ENCODE measurements at places on chromosomes 1 and 21.

GRCh38 chr1:157969697-157970485 lies 23.6 kb upstream of the KIRREL1 start:
- no peak for DNase-seq

DNA sequence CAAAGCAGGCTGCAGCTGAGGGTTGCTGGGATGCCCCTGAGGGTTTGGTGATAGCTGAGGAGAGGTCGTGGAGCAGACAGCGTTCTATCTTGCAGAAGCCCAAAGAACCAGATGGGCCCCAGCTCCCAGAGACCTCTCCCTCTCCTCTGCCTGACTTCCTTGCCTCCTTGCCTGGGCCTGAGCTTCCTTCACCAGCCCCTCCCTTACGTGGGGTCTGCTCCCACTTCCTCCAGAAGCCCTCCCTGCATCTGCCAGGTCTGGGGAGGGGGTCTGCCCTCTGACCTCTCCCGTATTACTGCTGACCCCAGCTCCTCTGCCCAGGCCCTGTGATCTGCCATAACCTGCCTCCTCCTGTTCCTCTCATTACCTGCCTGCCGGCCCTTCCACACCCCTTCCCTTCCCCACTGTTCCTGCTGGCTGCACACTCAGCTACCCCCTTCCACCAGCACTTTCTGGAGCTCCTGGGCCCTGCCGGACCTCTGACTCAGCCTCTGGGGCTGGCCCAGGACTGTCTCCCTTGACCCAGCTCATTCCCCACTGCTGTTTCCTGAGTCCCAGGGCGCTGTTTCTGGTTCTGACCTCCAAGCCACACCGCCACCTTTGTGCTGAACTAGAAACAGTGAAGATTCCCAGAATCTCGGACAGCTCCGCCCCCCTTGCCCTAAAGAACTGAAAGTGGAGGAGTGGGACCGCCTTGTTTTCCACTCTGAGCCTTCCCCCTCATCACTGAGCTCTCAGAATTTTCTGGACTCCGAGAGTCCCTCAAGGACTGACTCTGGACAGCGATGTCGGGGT lies 237.7 kb upstream of the C1orf174 start:
- no peak for DNase-seq

- DNase-seq, result no peak
Measured at GRCh38 chr1:26711777-26712176, 16.0 kb downstream of the ARID1A start.

GRCh38 chr21:38955495-38955894 lies 149.8 kb downstream of the ETS2 start:
- no peak for DNase-seq

DNA sequence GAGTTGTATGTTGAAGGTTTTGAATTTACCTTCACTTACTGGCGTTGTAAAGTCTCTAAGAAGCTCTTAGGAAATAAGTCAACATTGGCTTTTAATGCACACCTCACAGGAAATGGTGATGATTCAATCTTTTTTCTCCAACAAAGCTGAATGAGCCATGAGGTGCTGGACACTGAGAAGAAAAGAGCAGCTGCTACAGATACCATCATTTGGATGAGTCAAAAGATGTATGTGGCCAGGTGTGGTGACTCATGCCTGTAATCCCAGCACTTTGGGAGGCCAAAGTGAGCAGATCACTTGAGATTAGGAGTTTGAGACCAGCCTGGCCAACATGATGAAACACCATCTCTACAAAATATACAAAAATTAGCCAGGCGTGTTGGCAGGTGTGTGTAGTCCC lies 3.3 kb upstream of the IL23R start:
- no peak for DNase-seq

GRCh38 chr1:55938376-55938850 lies 641.0 kb downstream of the PLPP3 start:
- DNase-seq, result no peak

- DNase-seq, result no peak
Measured at GRCh38 chr1:231940701-231941100, 314.1 kb downstream of the DISC1 start.

- no peak for DNase-seq
Measured at GRCh38 chr1:61162520-61163258, 80.3 kb downstream of the NFIA start.

- DNase-seq, result peak; percentile 44
Measured at GRCh38 chr1:46179138-46180081, 3.1 kb upstream of the P3R3URF start.

DNA sequence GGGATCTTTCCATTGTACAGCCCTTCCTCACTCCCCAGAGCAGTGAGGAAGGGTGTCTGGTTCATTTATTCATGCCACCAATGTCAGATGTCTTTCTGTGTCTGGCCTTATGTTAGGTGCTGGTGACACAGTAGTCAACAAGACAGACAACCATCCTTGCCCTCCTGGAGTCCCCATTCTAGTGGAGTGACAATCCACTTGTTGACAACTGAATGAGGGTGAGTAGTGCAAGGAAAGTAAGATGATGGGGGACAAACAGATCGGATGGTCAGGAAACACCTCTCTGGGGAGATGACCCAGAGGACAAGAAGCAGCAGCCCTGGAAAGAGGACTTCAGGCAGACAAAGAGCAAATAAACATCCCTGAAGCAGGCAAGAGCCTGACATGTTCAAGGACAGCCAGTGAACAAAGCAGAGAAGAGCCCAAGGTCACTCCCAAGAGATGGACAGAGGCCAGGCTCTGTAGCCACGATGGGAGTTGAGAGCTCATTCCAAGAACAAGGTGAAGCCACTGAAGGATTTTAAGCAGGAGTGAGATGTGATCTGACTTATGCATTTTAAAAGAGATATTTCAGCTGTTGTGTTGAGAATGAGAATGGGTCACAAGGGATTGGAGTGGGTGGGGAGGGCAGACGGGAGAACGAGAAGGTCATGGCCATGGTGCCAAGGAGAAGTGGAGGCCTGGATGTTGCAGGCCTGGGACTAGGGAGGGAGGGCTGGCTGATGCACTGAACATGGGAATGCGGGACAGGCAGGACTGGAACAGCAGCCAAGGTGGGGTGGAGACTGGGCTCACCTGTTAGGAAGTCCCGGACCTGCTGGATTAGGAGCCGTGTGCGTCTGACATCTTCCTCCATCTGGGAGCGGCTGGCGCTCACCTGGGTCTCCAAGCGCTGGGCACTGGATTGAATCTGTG lies 30.2 kb downstream of the LAMB3 start:
- no peak for DNase-seq

- DNase-seq, result no peak
Measured at GRCh38 chr1:210296682-210297081, 32.0 kb upstream of the HHAT start.

- no peak for DNase-seq
Measured at GRCh38 chr21:44423941-44424607, 31.2 kb upstream of the LRRC3 start.

DNA sequence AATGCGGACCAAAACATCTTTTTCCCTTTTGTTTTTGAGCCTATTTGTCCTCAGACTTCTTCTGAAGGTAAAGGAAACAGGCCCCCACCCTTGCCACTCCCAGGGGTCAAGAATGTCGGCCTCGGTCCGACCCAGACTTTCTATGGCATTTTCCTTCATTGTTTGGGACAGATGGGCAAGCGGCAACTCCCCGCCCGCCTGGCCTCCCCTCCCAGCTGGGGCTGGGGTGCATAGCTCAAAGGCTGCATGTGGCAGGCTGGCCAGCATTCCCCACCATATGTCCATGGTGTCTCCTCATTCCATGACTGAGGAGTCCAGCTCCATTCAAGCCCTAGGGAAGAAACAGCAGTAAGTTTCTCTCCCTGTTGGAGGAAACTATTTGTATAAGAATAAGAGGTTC lies 29.4 kb upstream of the TSPEAR start:
- DNase-seq, result no peak

DNA sequence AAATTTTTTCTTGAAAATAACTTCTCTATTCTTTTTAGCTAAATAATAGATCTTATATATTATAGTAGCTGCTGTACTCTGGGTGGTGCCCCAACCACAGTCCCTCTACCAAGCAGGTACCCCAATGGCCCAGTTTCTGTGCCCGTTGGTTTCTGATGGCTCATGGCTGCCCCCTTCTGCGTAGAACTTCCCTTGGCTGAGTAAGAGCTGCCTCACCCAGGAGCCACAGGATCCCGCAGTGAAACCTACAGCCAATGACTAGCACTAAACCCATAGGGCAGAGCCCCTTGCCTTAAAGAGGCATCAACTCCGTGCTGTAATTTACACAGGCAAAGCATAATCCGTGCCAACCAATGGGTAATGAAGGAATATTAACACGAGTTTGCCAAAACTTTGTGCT lies 247.5 kb downstream of the USH2A start:
- no peak for DNase-seq

DNA sequence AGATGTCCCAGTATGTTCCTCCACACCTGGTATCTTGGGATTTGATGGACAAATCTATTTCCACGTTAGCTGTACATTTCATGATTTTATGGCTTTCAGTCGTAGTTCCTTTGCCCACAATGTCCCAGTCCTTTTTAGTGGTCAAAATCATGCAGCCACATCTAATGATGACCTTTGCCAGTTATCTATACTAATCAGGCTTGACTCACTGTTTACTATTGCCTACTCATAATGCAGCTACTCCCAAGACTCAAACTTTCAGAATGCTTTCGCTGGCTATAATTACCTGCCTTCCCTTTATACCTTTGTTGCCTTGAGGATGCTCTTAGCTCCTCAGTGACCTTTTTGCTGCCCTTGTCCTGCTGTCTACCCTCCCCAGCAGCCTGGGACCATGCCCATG lies 6.4 kb downstream of the NOS1AP start:
- no peak for DNase-seq
